Smooth muscle cell of trachea (primary cell): ENCODE measurements at places on chromosomes 11 and 22. TPM values are rescaled to one million over a fixed set of nuclear protein-coding genes. Genes with fewer than 3 reads are reported as not detected.

The ADORA2A gene
- 1.2 TPM in 2 replicates for total RNA-seq

The C11orf52 gene
- 0.66 TPM in 1 of 2 replicates, not detected in the other for total RNA-seq

The MRGPRE gene
- total RNA-seq: not detected in 2 replicates

The MPPED1 gene
- not detected in 2 replicates for total RNA-seq

The MUC5B gene
- total RNA-seq: not detected in 2 replicates

The WNT7B gene
- 0.17 TPM in 1 of 2 replicates, not detected in the other for total RNA-seq

The TPBGL gene
- under 0.01 TPM in 1 of 2 replicates, not detected in the other for total RNA-seq
